ENCODE measurements at places on chromosomes 2 and 18. TPM values are rescaled to one million over a fixed set of nuclear protein-coding genes. Genes with fewer than 3 reads are reported as not detected.

Gene SLC30A3
- 4.8 TPM for total RNA-seq

Gene AOX1
- total RNA-seq: 2.9 TPM

Gene HAAO
- not detected for total RNA-seq

Gene TSPYL6
- total RNA-seq: not detected

Gene COL4A3
- 0.45 TPM for total RNA-seq

Gene CNGA3
- not detected for total RNA-seq

Gene CTAGE1
- not detected for total RNA-seq

Gene CPO
- total RNA-seq: not detected

Gene VSNL1
- not detected for total RNA-seq

Gene MYO5B
- total RNA-seq: 14.9 TPM

Gene SLC11A1
- total RNA-seq: 0.28 TPM

Gene RPL37A
- total RNA-seq: 4,645 TPM

Gene AFF3
- total RNA-seq: 0.06 TPM

Gene ERFE
- total RNA-seq: 6.3 TPM

Gene ICA1L
- total RNA-seq: 1.5 TPM

Gene CPSF3
- total RNA-seq: 57.8 TPM

Gene ABCG5
- total RNA-seq: not detected

Gene TRIM54
- total RNA-seq: 0.44 TPM

Gene PROM2
- not detected for total RNA-seq

Gene SLC4A5
- total RNA-seq: 0.40 TPM

Gene FSHR
- not detected for total RNA-seq

Gene CCDC178
- total RNA-seq: not detected

Gene EIF5B
- total RNA-seq: 61.2 TPM

Gene LRPPRC
- total RNA-seq: 129 TPM

Gene C2orf81
- 4.4 TPM for total RNA-seq

Gene RAD51AP2
- total RNA-seq: not detected

Gene NT5C1B
- not detected for total RNA-seq

Gene ALK
- total RNA-seq: not detected

Gene SOX11
- total RNA-seq: not detected

Gene EVX2
- total RNA-seq: not detected

Measured in A549 treated with DMSO at 1 μM for 4 hours (cell line).